ENCODE measurements at places on chromosomes 2 and 18. TPM values are rescaled to one million over a fixed set of nuclear protein-coding genes. Genes with fewer than 3 reads are reported as not detected.

GRCh38 chr2:159201360-159202063 is 85.0 kb downstream of the WDSUB1 start:
- no peak for DNase-seq

- DNase-seq: no peak
Observed at GRCh38 chr2:234198976-234199375, 148.5 kb downstream of the SPP2 start.

Gene PROM2
- 1.5 TPM for polyA plus RNA-seq

Gene MAP3K19
- not detected for polyA plus RNA-seq

Gene SETBP1
- 14.8 TPM for polyA plus RNA-seq

GRCh38 chr2:216714376-216714775 is 19.0 kb upstream of the IGFBP5 start:
- DNase-seq: no peak

DNA sequence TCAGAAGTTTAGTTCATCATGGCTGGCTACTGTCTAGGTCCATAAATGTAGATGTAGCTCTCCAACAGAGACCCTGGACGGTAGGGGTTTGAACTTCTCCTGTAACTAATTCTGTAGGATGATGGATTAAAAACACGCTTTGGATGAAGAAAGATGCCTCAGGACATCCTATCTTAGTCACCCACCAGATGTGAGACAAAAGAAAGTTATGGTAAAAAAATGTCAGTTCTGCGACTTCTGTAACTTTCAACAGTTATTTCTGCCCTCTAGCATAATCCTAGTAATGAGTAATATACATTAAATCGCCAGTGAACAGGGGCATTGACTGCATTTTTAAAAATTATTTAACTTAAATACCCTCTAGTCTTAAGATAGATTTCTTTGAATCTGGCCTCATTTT is 210.1 kb upstream of the LRATD1 start:
- DNase-seq: no peak

DNA sequence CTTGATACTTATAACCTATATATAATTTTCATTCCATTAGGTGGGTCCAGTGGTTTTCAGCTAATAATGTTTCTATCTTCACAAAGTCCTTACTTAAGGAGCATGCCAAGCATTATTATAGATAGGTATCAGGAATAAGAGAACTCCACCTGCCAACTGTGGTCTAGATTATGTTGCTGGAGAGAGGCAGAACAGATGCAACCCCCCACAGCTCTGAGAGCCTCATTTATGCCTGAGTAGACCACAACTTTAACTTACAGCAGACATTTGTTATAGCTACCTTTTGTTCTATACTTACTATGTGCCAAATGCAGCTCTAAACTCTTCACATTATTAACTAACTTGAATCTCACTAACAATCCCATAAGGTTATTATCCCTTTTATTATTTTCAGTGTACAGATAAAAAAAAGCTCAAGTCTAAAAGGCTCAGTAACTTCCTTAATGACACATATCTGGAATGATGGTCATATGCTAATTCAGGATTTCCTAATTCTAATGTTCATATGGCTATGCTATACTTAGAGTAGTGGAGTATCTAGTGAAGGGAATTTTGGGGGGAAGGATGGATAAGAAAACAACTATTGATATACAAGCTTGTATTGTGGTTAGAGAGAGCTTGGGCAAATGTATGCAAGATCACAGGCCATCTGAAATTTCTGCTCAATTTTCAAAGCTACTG is 119.1 kb upstream of the RND3 start:
- DNase-seq: no peak

Gene TUBA4A
- polyA plus RNA-seq: 139 TPM

DNA sequence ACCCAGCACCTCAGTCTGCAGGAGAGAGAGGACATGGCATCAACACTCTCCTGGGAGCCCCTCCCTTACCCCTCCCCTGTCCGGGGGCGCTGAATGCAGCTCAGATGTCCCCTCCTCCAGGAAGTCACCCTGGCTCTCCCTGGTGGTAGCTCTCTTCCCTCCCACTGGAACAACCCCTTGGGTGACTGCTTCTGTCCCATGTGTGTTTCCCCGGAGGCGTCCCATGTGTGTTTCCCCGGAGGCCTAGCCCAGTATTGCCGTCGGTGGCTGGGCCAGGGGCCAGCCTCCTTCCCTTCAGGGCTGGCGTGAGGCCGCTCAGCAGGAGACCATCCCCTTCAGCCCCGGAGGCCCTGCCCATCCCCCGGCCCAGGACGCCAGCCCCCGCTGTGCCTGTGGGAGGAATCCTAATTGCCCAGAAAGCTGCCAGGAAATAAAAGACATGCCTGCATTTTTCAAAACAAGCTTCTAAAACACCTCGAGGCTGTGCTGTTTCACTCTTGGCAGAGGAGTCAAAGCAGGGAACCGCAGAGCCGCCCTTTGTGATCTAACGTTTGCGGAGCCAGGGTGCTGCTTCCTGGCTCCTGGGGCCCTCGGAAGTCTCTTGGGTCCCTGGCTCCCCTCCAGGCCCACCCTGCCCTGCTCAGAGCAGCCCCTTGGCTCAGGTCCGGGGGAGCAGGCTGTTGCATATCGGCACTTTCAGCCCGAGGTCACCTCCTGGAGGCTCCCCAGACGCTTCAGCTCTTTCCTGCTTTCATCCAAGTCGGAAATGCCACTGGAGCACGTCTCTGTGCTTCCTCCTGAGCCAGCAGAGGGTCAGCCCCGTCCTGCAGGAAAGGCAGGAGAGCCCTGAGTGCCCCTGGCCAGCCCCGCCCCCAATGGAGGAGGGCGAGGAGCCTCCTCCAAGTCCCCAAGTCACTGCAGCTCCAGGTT is 11.4 kb downstream of the SNED1 start:
- no peak for DNase-seq

GRCh38 chr2:100983684-100984310 is 18.3 kb upstream of the RPL31 start:
- DNase-seq: no peak

Gene PFN4
- 0.94 TPM for polyA plus RNA-seq

GRCh38 chr2:45344071-45344470 is 267.0 kb downstream of the SRBD1 start:
- no peak for DNase-seq

DNA sequence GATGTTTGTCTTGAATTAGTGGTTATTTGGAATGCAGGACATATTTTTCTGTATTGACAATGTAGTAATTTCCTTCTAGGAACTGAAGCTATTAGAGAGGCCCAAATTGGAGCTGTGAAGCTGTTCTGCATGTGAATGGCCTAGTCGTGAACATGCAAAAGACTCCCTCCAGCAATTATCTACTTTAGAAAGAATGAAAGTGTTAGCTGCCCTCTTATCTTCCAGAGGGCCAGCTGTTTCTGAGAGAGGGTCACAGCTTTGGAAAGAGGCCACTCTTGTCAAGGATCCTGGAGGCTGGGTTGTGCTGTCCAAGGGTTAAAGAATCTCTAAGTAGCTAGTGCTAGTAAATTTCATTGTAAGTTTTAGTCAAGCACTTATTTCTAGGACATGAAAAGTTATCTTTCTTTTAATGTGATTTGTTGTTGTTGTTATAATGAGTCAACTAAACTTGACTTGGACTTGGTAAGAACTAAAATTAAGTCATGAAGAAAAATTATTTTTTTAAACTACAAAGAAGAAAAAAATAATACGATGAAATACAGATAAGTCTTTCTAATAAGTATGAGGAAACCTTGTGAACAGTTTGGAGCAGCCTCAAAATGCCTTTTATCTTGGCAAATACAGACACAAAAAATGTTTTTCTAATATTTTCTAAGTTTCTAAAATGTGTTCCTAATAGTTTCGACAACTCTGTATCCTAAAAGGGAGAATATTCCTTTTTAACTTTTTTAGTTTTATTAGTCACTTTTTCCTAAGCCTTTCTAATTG is 36.8 kb downstream of the DPP4 start:
- no peak for DNase-seq

DNA sequence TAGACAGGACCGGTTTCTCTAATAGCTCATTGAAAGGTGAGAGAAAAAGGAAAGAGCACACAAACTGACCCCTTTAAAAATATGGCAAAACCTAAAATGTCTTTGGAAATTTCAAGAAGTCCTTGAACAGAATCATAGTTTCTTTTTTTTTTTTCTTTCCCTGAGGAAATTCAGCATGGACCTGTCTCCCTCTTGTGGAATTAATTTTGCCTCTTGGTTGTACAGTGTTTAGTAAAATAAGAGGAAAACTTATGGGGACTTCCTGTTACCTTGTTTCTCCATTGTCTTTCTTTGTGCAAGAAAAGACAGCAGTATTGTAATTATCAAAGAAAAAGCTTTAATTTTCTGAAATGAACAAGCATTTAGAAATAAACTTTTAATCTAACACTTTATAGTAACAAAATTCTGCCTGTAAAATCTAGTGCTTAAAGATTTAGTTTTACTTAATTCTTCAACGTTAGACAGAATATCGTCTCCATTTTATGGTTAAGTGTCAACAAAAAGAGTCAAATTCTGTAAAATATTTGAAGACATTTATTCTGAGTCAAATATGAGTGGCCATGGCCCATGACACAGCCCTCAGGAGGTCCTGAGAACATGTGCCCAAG is 176.3 kb upstream of the NABP1 start:
- no peak for DNase-seq

GRCh38 chr18:73980289-73980979 is 167.2 kb downstream of the FBXO15 start:
- no peak for DNase-seq

- DNase-seq: no peak
Observed at GRCh38 chr2:30865892-30866681, 58.8 kb upstream of the CAPN13 start.

GRCh38 chr18:68376926-68377325 is 338.0 kb downstream of the TMX3 start:
- no peak for DNase-seq

- no peak for DNase-seq
Observed at GRCh38 chr18:39870591-39870990, 2084.4 kb upstream of the PIK3C3 start.

GRCh38 chr2:23803965-23804542 is 122.9 kb downstream of the ATAD2B start:
- no peak for DNase-seq

DNA sequence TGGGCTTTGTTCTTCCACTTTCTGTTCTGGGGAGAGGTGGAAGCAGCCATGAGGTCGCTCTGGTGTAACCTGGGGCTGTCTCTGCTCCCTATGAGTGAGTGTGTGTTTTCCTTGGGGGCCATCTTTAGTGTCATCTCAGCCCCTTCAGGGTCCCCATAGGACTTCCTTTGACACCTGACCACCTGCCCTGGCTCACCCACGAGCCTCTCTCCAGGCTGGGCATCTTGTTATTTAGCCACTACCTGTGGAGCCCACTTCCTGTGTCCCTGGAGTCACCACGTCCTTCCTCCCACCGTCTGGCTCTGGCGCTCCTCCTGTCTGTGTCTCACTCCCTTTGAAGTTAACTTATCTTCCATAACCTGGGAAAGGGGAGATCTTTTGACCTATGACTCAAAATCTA is 176.0 kb downstream of the UXS1 start:
- no peak for DNase-seq

- DNase-seq: no peak
Observed at GRCh38 chr2:65231121-65231520, 3.5 kb downstream of the ACTR2 start.

DNA sequence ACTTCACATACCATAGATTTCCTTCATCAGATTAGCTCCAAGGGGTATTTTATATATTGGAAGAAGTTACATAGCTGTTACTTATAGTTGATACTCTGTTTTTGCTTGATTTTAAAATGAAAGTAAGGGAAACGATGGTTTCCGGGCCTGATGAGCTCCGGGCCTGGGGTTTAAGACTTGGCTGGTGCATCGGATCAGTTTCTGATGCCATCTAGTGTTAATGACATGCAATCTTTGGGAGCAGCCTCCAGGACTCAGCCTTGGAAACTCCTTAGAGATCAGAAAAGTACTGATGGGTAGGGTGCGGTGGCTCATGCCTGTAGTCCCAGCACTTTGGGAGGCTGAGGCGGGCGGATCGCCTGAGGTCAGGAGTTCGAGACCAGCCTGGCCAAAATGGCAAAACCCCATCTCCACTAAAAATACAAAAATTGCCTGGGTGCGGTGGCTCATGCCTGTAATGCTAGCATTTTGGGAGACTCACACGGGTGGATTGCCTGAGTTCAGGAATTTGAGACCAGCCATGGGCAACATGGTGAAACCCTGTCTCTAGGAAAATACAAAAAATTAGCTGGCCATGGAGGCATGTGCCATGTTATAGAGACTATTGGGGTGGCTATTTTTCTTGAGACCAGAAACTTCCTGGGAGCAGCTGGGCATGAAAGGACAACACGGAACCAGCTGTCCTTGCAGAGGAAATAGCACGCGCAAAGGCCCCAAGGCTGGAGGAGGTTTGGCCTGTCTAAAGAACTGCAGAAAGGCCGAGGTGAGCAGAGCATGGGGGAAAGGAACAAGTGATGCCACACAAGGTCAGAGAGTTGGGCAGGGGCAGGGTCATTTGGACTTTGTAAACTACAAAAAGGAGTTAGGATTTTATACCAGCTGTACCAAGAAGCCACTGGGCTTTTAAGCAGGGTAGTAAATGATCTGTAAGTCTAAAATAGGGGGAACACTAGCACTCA is 46.9 kb upstream of the CNOT11 start:
- DNase-seq: peak; percentile 38

Gene TMEM163
- 0.86 TPM for polyA plus RNA-seq

GRCh38 chr2:179037807-179038206 is 12.1 kb downstream of the CCDC141 start:
- no peak for DNase-seq

Gene ATP6V1C2
- polyA plus RNA-seq: 3.3 TPM

Data from forelimb muscle (tissue), 1 donor.